Activated CD4-positive, alpha-beta T cell treated with anti-CD3 and anti-CD28 coated beads for 36 hours (primary cell): ENCODE measurements at places on chromosomes 11 and 22.

- DNase-seq, result no peak
Observed at GRCh38 chr11:68976095-68976494, 4.7 kb downstream of the MRGPRD start.

GRCh38 chr22:12601870-12602779, 2925.9 kb upstream of the OR11H1 start:
- peak; percentile 8 for DNase-seq

GRCh38 chr11:34619062-34619516, 1.8 kb upstream of the EHF start:
- DNase-seq, result no peak

- no peak for DNase-seq
Observed at GRCh38 chr11:107494055-107494454, 36.4 kb upstream of the CWF19L2 start.

- no peak for DNase-seq
Observed at GRCh38 chr11:121515335-121515671, 62.5 kb upstream of the SORL1-AS1 start.

DNA sequence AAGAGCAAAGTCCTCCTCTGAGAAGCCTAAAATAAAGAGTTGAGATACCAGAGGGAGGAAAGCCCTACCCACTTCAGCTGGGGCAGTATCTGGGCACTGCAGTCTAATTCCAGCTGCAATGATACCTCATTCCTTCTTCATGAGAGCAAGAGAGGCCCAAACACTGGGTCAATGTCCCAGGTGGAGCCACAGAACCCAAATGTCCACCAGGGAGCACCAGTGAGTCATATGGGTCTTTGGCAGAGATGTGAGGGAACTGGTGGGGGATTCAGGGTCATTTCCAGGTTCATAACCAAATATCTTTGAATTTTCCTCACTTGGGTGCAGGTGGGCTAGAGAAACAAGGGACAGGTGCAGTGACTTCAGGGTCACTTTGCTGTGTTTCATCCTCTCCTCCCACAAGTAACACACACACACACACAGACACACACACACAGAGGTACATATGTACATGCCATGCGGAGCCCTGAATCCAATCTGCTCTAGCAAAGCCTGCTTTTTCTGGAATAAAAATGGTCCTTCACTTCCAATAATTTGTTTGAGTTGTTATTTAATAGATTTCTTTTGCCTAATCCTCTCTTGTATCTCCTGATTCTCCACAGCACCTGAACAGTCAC, 585.4 kb downstream of the SOX6 start:
- DNase-seq, result peak; percentile 59

DNA sequence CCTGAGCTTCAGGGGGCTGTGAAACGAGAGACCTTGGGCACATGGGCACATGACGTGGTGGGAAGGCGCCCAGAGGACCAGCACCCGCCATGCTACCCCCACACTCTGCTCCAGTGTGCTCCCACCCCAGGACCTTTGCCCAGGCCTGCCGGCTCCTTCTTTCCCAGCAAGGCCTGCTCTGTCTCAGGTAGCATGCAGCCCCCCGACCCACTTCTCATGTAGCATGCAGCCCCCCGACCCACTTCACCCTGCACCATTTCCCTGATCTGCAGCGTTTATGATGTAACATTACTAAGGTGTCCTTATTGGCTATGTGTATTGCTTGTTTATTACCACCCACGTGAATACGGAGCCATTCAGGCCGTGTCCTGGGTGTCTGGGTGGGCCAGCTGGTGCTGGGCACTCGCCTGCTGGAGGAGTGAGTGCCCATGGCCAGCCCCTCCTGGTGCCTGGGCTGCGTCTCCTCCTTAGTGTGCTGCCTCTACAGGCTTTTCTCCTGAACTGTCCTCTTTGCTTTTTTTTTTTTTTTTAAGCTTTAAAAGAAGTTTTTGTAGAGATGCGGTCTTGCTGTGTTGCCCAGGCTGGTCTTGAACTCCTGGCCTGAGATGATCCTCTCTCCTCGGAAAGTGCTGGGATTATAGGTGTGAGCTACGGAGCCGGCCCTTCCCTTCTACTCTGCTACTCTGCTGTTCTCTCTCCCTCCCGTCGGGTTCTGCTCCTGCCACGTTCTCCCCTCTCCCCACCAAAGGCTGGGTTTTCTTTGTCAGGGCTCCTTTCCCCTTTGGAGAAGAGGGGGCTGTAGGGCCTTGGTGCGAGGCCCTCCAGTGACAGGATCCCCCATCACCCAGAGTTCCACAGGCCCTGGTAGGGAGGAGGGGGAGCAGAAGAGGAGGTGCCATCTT, 29.4 kb downstream of the LRP5 start:
- no peak for DNase-seq

- no peak for DNase-seq
Observed at GRCh38 chr11:34068111-34068510, 16.6 kb downstream of the CAPRIN1 start.

DNA sequence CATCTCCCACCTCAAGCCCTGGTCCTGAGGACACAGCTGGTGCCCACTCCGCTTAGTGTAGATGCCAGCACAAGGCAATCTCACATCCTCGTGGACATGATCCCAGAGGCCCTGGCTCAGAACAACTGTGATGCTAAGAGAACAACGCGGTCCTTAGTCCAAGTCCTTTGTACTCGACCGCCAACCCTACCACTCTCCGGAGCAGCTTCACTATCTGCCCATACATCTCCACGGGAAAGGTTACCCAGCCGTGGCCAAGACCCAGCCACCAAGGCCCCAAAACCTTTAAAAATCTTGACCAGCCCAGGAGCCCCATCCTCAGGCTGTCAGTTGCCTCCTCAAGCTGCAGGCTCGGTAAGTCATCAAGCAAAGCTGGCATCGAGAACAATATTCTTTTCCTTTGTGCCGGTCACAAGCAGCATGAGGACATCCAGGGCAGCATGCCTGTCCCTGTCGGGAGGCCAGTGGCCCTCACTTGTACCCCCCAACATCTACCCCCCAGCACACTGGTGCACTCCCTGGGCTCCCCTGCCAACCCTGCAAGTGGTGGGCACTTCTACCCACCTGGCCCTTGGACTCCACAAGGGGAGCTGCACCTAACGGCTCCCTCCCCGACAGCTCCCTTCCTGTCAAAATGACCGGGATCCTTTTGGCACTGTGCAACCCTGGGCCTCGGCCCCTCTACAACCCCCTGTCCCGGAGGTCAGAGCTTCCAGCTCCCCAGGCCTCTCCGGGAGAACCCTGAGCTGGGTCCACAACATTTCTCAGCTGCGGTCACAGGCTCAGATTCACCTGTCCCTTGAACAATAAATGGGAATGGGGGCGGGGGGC, 2.5 kb downstream of the OSBPL5 start:
- DNase-seq, result no peak

DNA sequence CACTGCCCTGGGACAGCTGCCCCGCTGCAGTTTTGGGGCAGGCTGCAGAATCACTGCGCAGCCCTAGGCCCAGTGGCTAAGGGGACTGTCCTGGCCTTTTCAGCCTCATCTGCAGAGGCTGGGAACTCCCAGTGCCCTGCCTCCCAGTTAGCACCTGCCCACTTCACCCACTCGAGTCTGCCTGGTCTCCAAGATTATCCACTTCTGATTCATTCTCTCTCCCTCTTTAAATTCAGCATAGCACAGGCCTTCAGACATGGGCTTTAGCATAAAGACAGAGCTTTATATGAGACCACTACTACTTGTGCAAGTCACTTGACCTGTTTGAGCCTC, 8.9 kb downstream of the DAGLA start:
- no peak for DNase-seq

DNA sequence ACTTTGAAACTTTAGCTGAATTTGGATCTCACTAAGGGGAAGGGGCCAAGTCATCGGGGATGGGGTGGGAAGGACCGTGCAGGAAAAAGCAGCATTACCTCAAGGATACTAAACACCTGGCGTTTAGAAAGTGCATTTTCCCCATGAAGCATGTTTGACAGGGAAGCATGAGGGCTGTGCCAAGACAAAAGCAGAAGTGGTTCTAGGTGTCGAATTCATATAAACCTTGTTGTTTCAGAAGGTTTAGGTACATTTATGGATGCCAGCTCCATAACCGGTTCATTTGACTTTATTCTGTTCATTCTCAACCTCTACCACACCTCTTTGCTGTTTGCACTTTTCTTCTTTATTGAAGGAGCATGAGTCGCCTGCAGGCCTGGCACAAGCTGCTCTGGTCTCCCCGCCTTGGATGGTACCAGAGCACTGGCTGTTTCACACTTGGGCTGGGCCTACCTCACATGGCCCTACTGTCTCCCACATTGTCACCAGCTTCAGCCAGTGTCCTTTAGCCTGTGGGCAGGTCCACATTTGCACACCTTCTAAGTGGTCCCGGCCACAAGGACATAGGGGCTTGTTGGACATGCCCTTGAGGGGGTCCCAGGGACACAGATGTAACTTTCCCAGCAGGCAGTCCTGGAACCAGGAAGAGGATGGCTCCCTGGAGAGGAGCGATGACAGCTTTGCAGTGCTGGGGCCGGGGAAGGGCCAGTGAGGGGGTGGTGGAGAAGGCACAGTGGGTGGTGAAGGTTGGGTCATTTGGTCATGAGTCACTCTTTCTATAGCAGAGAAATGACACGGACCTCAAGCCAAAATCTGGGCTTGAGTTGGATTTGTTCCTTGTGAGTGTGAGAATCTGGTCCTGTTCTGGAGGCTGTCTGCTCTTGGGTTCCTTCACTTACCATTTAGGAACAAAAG, 3.2 kb upstream of the ST14 start:
- DNase-seq, result no peak

- DNase-seq, result peak; percentile 15
Observed at GRCh38 chr11:35288817-35289541, 130.4 kb downstream of the SLC1A2 start.

DNA sequence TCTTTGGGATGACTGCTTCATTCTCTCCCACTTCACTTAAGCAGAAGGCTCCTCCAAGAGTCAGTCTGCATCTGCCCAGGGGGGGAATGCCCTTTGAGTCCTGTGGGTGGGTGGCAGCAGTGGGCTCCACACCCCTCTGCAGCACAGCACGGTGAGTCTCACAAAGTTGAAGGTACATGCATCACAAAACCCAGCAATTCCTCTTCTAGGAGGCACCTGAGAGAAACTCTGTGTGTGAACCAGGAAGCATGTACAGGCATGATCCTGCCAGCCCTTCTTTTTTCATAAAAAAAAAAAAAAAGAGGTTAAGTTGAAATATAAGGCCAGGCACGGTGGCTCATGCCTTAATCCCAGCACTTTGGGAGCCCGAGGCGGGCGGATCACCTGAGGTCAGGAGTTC, 87.2 kb downstream of the MYO18B start:
- no peak for DNase-seq

- DNase-seq, result no peak
Observed at GRCh38 chr11:126105022-126105747, 42.5 kb upstream of the CDON start.

DNA sequence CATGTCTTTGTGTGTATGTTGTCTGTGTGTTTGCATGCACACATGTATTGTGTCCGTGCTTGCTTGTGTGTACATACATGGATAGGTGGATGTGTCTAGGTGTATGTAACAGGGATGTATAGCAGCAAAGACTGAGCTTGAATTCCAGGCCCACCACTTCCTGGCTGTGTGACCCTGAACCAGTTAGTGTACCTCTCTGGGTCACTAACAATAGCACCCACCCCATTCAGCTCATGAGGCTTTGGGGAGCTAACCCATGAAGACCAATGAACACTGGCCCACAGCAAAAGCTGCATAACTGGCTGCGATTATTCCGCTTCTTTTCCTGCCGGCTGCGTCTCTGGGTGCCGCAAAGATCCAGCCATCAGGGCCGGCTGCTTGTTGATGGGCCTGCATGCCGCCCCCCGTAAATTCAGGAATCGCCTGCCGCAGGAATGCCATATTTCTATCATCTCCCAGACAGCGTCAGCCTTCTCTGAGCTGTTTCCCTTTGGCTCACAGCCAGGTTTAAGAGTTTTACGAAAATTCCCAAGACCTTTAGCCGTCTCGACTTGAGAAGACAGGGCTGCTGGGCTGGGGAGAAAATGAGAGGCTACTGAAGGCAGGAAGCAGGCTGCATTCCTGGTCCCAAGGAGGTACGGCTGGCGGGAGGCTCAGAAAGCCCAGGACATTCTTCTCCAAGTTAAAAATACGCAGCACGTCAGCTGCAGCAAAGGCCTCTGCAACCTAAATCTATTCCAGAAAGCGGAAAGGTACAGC, 224.6 kb downstream of the MN1 start:
- no peak for DNase-seq

- DNase-seq, result peak; percentile 68
Observed at GRCh38 chr22:44091021-44091721, 67.1 kb downstream of the PARVB start.

DNA sequence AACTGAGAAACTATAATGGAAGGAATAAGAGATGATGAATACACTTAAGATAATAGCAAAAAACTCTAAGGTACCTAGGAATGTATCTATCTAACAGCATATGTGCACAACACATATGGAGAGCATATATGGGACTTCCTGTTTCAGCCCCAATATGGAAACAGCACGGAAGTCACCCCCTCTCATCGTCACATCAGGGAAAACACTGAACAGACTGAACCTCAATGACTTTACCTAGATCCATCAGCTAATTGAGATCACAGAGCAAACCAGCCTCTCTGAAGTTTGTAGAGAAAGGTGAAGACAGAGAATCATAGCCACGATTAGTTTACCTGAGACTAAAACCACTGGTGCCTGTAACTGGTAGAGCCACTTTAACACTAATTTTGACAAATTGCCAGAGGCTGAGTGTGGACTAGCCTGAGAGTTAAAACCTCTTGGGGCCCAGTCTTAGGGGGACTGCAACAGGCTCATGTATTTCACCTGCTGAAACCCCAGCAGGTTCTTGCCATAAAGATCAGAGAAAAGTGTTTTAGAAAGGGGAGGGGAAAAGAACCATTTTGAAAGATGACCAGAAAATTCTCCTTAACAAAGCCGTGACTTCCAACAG, 722.6 kb downstream of the TBC1D22A start:
- no peak for DNase-seq

DNA sequence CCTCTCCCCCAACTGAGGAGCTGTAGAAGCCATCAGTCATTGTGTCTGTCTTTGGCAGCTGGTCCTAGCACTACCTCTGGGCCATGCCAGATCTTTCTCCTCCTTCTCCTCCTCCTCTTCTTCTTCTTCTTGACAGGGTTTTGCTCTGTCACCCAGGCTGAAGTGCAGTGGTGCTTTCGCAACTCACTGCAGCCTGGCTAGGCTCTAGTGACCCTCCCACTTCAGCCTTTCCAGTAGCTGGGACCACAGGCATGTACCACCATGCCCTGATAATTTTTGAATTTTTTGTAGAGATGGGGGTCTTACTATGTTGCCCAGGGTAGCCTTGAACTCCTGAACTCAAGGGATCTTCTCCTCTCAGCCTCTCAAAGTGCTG, 50.1 kb upstream of the SHANK2 start:
- DNase-seq, result no peak

- no peak for DNase-seq
Observed at GRCh38 chr22:41563051-41563711, 2.4 kb downstream of the CSDC2 start.
